Esophagus mucosa (tissue), 1 donor: ENCODE measurements at places on chromosomes 4 and X. TPM values are rescaled to one million over a fixed set of nuclear protein-coding genes. Genes with fewer than 3 reads are reported as not detected.

The SPIN4 gene
- 8.4 TPM for total RNA-seq

The CTAG1A gene
- not detected for total RNA-seq

The REELD1 gene
- total RNA-seq = not detected

The PSAPL1 gene
- not detected for total RNA-seq

The MID2 gene
- total RNA-seq = 17.8 TPM
